ENCODE measurements at places on chromosomes 1 and 21. TPM values are rescaled to one million over a fixed set of nuclear protein-coding genes. Genes with fewer than 3 reads are reported as not detected.

GRCh38 chr1:169487561-169487960 is 1.8 kb upstream of the SLC19A2 start:
- DNase-seq, result no peak

DNA sequence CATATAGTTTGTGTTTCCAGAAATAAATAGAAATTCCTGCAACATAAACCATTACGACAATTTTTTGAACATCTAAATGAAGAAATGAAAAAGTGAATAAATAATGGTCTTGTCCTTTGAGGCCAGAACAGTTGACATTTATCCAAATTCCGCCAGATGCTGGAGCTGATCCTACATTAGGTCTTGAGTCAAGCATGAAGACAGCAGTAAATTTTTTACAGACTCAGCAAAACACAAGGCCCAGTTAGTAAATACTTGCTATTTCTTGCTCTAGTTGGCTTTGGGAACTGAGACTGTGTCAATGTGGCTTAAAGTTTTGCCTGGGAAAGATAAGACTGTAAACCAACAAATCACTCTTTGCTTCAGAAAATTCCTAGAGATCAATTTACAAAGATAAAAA is 540.1 kb upstream of the RGS18 start:
- DNase-seq, result no peak

- DNase-seq, result no peak
These were observed 7.3 kb upstream of the UAP1 start for GRCh38 chr1:162554258-162554657.

- no peak for DNase-seq
These were observed 170.4 kb upstream of the ZC3H12A start for GRCh38 chr1:37303884-37304574.

GRCh38 chr1:218217040-218217439 is 68.1 kb upstream of the RRP15 start:
- no peak for DNase-seq

- peak; percentile 50 for DNase-seq
These were observed 50.4 kb downstream of the IGSF21 start for GRCh38 chr1:18157968-18158367.

DNA sequence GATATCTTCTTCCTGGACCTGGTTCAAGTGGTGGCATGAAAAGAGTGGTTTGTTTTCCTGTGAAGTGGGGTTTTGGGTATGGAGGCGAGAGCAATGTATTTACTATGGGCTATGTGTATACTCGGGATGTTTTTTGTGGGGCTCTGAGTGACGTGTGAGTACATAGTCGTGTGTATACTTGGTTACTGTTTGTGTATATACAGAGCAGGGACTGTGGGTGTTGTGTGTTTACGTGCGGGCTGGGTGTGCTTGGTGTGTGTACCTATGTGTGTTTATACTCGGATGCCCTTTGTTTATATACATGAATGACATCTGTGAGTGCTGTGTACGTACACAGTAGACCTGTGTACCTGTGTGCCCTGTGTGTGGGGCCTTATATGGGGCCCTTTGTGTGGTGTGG is 50.0 kb downstream of the YARS1 start:
- peak; percentile 35 for DNase-seq

- DNase-seq, result no peak
These were observed 191.2 kb downstream of the GREM2 start for GRCh38 chr1:240420766-240421165.

CRABP2 gene
- total RNA-seq, result 3.8 TPM

CNIH3 gene
- total RNA-seq, result 3.4 TPM

ERICH3 gene
- 0.42 TPM for total RNA-seq

CITED4 gene
- 19.0 TPM for total RNA-seq

- no peak for DNase-seq
These were observed 48.5 kb upstream of the NRDC start for GRCh38 chr1:51927029-51927428.

TSPAN2 gene
- total RNA-seq, result 83.0 TPM

GRCh38 chr1:23865543-23865930 is 2.6 kb downstream of the FUCA1 start:
- DNase-seq, result no peak

LY9 gene
- total RNA-seq, result 1.2 TPM

GRCh38 chr21:45408801-45409261 is 3.9 kb downstream of the COL18A1 start:
- DNase-seq, result peak; percentile 73

AADACL3 gene
- not detected for total RNA-seq

KISS1 gene
- total RNA-seq, result not detected

DNA sequence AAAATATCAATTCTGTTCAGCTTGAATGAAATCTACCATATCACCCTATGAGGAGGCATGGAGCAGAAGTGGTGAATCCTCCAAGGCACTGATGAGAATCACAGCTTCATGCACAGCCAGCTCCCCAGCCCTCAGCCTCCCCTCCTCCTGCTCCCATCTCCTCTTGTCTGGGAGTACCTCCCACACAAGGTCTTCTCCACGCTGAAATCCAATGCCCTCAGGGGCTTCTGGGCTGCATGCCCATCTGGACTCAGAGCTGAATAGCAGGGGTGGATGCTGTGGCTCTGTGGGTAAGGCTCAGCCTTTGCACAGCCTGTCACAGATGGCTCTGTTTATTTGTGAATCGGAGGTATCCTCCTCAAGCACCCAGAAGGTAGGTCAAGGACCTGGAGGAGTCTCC is 48.6 kb downstream of the KCNC4 start:
- no peak for DNase-seq

ADAMTS4 gene
- total RNA-seq, result 78.9 TPM

DNA sequence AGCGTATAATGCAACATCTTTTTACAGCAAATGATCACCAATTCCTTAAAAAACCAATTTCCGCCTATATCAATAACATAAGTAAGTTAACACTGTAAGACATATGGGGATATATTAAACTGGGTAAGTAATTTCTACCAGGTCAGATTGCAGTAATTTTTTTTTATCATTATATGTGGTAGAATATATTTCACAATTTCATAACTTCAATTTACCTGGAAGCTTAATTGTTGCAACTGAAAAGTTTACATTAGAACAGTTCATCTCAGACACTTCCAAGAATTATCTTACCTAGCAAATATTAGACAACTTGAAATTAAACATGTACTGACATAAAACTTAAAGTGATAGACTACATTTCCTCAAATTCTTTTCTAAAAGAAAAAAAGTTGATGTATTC is 51.9 kb upstream of the ASPM start:
- DNase-seq, result no peak

PTCH2 gene
- total RNA-seq, result 1.7 TPM

ZSCAN20 gene
- total RNA-seq, result 5.9 TPM

- peak; percentile 76 for DNase-seq
These were observed 71.1 kb downstream of the SKI start for GRCh38 chr1:2299131-2299627.

DNA sequence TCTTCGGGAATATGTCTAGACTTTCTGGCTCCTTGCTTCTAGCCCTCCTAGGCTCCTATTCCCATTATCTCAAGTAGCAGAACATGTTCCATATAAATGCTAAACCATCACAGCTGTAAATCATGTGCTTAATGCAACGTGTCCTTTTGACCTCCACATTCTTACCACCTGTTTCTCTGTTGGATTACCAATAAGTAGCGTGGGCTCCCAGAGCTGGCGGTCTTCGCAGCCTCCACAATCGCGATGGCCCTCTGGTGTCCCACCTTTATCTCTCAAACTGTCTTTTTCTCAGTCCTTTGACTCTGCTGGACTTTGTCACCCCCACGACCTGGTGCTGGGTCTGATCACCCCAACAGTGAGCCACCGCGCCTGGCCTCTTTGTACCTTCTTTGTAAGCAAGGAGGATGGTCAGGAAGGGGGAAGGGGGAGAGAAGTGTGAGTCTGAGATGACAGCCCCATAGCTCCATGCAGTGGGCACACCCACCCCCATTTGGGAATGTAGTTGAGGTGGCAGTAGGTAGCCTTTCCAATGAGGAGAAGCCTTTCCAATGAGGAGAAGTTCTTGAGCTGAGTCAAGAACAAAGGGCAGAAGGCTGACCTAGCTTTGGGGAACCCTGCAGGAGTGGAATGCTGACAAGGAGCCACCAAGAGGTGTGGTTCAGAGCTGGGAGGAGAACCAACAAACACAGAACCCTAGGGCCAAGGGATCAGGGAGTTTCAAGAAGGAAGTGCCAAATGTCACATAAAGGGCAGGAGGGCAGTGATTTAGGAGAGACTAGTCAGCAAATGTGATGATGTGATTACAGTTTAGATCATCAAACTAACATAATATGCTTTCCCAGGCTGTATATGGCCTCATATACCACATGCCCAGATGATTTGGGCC is 14.2 kb downstream of the TRAF5 start:
- no peak for DNase-seq

DNA sequence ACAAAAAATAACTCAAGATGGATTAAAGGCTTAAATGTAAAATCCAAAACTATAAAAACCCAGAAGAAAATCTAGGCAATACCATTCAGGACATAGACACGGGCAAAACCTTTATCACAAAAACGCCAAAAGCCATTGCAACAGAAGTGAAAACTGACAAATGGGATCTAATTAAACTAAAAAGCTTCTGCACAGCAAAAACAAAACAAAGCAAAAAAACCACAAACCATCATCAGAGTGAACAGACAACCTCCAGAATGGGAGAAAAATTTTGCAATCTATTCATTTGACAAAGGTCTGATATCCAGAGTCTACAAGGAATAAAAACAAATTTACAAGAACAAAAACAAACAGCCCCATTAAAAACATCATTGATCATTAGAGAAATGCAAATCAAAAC is 4.5 kb upstream of the PGBD2 start:
- no peak for DNase-seq

- no peak for DNase-seq
These were observed 77.4 kb downstream of the APP start for GRCh38 chr21:26093122-26093521.
